ENCODE measurements at places on chromosomes 3 and 15. TPM values are rescaled to one million over a fixed set of nuclear protein-coding genes. Genes with fewer than 3 reads are reported as not detected.

The ADAMTS9 gene
- 2.5 TPM for total RNA-seq

The STRIT1 gene
- total RNA-seq = not detected

The TLR9 gene
- total RNA-seq = under 0.01 TPM

The STAB1 gene
- 0.50 TPM for total RNA-seq

The ITPKA gene
- total RNA-seq = 15.6 TPM

The REC114 gene
- not detected for total RNA-seq

The ZNF385D gene
- 1.3 TPM for total RNA-seq

The GADL1 gene
- not detected for total RNA-seq

The SCG5 gene
- total RNA-seq = 16.3 TPM

The ZMYND10 gene
- 1.3 TPM for total RNA-seq

The CCDC39 gene
- total RNA-seq = not detected

Measured in bronchus fibroblast of lung (primary cell).